AG10803 (cell line): ENCODE measurements at places on chromosomes 12 and 14.

DNA sequence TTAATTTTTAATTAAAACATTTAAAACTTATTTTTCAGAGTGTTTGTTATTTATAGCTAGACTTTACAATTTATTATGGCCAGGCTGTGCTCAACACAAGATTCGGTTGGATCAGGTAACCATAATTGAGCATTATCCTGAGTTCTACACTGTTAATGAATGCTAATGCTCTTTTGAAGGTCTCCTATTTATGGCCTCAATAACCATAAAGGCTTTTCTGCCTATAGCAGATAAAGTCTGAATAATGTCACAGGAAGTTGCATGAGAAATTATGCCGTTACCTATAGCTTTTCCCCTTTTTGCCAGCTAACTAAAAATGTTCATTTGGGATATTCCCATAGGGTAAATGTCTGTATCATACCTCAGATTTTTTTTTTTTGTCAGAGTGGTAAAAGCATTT, 269.4 kb upstream of the E2F7 start:
- no peak for DNase-seq

GRCh38 chr12:18576104-18576626, 161.6 kb downstream of the PLCZ1 start:
- DNase-seq = peak; percentile 21

GRCh38 chr12:54229624-54230212, 40.9 kb upstream of the SMUG1 start:
- peak; percentile 95 for DNase-seq

- no peak for DNase-seq
These were observed 10.6 kb upstream of the CSAD start for GRCh38 chr12:53191096-53191884.

GRCh38 chr12:128083132-128083729, 183.7 kb upstream of the TMEM132C start:
- DNase-seq = no peak

GRCh38 chr14:61343471-61343870, 22.1 kb downstream of the PRKCH start:
- no peak for DNase-seq

DNA sequence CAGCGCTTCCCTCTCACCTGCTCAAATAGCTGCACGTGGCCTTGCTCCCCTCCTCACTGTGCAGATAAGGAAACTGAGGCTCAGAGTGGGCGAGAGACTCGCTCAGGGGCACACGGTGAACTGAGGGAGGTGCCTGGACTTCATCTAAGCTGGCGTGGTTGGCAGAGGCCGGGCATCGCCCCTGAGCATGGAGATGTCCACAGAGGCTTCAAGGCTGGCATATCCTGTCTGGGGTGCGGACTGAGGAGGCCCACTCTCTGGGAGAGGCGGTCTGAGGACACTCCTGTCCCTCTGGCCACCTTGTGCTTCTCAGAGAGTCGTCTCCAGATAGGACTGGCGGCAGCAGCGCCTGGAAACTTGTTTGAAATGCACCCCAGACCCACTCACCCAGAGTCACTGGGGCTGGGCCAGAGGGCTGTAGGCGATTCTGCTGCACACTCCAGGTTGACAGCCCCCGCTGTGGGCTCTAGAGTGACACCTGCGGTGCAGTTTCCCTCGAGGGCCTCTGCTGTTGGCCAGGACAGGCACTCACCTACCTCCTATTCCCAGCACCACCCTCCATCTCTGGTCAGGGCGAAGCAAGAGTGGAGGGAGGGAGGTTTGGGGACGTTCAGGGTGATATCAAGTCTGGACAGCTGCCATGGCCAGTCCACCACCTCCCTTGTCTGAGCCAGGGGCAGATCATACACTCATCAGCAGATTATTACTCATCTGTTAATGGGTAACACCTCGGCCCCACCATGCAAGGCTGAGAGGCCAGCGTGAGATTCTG, 11.2 kb upstream of the LBHD2 start:
- DNase-seq = no peak

DNA sequence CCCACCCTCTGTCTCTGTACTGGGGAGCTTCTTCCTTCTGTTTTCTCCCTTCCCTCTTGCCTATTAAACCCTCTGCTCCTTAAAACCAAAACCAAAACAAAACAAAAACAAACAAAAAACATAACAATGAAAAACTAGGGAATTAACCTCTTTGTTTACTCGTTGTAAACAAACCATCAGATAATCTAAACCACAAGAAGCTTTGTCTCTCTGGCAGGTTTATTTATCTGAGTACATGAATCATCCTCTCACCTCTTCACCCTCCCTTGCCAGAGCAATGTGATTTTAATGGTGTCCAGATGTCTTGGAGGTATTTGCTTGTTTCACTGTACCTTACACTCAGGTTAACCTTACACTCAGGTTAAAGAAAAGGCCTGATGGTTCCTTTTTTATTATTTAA, 66.1 kb downstream of the DYRK2 start:
- DNase-seq = no peak

DNA sequence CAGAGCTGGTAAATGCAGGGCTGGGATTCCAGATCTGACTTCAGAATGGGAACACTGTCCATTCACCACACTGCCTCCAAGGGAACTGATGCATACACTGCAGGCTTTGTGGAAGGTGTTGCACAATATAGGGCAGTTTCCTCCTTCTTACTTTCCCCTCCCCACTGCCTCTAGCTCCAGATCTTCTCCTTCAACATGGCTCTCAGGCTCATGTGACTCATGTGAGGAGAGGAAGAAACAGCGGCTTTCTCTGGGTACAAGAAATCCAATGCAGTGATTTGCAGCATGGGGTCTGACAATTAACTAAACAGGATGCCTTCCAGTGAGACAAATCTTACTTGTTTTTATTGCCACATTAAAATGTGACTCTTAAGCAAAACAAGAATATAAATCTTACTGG, 447.6 kb upstream of the CCDC196 start:
- DNase-seq = peak; percentile 83

DNA sequence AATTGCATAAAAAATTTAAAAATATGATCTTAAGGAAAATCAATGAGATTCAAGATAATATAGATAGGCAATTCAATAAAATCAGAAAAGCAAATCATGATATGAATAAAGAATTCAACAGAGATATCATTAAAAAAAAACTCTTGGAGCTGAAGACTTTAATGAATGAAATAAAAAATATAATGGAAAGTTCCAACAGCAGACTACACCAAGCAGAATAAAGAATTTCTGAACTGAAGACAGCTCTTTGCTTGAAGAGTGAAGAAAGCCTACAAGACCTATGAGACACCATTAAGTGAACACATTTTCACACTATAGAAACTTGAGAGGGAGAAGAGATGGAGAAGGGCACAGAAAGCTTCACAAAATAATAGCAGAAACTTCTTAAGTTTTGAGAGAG, 45.9 kb downstream of the PLBD1 start:
- DNase-seq = no peak

DNA sequence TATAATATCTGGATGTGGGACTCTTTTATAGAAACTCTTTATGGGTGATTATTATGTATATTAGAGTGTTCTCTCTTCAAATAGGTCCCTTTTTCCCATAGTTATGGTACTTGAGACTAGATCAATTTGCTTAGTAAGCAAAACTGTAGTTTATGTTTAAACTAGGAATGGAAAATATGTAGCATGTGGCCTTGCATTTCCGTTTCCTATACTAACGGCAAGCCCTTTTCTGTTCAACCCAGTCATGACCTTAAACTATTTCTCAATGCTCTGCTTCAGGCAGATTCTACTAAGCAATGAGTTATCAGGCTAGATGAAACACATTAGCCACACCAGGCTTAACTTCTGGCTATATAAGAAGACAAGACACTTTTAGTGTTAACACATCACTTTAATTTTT, 84.6 kb downstream of the OTOGL start:
- DNase-seq = peak; percentile 38

DNA sequence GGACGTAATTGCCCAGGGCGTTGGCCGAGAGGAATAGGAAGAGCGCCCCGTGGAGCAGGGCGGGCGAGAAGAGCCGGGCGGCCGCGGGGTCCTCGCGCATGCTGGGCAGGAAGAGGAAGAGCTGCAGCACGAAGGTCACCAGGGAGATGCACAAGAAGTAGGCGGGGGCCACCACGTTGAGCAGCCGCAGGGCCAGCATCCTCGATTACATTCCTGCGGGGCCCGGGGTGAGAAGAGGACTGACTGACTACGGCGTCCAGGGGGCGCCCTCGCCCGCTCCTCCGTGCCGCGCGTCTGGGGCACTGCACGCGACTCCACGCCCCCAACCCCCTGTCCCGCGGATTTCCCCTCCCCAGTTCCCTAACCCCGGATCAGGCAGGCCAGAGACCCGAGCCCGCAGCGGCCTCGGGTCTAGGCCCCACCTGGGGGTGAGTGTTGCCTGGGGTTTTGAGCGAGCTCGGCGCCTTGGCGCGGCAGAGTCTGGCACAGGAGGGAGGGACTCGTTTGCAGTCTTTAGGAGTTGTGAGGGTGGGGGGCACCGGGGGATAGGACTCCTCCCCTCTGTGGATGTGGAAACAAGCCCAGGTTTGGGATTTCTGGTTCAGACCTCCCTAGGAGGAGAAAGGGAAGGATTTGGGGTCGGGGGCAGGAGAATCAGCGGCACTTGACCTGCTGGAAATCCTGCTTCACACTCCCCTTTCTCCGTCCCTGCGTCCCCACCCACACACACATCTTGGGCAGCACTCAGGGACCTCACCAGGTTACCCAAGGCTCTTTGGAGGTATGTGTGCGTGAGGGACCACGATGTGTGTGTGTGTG, 1.8 kb downstream of the ZDHHC22 start:
- no peak for DNase-seq

GRCh38 chr12:11130382-11130781, 4.1 kb downstream of the TAS2R30 start:
- DNase-seq = no peak

- no peak for DNase-seq
These were observed 33.8 kb upstream of the GPATCH2L start for GRCh38 chr14:76117789-76118484.

DNA sequence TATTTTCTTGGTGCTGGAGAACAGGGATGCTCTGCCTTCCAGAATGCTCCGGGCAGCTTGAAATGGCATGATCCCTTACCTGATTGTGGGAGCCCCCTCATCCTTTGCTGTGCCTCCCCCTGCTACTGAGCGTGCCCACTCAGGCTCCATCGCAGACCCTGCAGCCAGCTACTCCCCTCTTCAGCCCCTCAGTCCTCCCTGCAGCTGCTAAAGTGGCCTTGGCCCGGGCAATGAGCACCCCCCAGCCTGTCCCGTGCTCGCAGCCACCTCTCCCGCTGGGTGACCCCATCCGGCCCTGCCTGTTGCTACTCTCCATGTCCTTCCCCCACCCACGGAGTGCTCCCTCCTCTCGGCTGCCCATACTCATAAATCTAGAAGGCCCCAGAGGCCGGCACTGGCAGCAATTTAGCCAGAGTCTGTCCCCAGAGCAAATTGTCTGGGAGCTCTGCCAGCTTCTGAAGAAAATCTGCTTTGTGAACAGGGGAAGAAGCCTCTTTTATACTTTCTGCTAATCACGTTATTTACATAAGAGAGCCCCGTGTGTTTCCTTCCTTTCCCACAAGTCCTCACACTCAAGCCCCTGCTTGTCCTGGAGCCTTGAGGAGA, 143.7 kb upstream of the FRMD6 start:
- peak; percentile 90 for DNase-seq

GRCh38 chr14:64465191-64465822, at the start of gene AKAP5:
Gene AKAP5 (plus strand): TSS chr14:64465499. CDS start chr14:64468395, 2,896 bp downstream.
- no peak for DNase-seq

DNA sequence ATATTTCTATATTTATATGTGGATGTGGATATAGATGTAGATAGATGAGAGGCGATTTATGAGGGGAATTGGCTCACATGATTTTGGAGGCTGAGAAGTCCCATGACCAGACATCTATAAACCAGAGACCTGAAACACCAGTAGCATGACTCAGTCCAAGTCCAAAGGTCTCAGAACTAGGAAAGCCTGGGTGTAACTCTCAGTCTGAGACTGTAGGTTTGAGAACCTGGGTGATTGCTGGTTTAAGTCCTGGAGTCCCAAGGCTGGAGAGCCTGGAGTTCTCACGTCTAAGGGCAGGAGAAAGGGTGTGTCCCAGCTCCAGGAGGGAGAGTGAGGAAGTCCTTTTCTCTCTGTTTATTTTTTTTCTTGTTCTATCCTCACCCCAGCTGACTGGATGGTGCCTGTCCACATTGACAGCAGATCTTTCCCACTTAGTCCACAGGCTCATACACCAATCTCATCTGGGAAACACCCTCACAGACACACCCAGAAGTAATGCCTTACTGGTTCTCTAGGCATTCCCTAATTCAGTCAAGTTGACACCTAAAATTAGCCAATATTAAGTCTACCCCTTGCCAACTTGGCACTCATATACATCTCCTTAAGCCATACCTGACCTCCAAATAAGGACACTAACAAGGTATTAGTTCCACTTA, 45.4 kb downstream of the EMP1 start:
- no peak for DNase-seq

DNA sequence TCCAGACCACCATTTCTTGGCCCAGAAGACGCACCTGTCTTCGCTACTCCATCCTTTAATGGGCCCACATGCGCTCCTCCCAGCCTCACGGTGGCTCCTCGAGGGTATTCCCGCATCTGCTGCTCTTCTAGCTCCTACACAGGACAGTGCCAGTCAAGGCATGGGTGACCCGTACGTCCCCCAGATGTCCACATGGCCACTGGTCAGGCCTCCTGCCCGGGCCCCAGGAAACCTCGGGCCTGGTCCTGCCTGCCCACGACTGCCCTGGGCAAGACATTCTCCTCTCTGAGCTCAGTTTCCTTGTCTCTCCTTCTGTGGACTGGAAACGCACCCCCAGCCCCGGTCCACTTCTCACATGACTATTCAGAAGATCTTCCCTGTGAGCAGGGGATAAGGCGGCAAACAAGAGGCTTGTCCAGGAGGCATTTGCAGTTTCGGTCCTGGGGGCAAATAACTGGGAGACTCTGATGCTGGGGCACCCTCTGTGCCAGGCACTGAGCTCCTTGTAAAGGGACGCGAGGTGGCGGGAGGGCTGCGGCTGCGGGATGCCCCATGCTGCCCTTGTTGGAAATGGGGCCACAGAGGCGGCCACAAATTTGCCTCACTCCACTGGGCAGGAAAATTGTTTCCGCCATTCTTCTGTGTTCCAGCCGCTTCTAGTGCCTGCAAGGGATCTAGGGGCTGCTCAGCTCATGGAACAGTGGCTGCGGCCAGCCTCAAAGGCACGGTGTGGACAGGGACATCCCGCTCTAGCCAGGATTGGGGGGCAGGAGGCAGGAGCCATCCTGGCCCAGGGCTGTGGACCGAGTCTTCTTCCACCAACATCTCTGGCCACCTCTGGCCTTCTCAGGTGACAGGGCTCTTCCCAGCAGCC, 6.8 kb upstream of the BEGAIN start:
- DNase-seq = no peak
